Fibroblast of skin of left biceps (primary cell): ENCODE measurements at places on chromosomes 16 and 17.

DNA sequence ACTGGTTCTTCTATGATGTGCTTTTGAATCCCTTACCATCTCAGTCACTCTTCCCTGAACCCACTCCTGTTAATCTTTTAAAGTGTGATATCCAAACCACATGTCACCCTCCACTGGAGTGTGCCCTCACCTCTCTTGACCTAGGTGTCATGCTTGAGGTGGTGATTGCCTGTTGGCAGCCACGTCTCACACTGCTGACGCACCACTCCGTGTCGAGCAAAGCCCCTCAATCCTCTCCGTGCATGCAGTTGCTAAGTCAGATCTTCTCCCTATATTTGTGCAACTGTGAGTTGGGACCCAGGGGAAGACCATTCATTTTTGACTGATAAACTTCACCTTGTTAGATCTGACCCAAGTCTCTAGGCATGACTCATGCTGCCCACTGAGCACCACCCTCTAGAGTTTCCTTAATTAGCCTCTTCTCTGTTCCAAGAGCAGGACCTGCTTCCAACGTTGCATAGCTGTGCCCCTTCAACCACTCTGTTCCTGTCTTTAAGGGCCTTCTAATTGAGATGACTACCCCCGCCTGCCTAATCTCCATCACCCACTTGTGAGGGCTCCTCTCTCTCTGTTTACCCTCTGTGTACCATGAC is 2.7 kb downstream of the MYH13 start:
- no peak for DNase-seq

DNA sequence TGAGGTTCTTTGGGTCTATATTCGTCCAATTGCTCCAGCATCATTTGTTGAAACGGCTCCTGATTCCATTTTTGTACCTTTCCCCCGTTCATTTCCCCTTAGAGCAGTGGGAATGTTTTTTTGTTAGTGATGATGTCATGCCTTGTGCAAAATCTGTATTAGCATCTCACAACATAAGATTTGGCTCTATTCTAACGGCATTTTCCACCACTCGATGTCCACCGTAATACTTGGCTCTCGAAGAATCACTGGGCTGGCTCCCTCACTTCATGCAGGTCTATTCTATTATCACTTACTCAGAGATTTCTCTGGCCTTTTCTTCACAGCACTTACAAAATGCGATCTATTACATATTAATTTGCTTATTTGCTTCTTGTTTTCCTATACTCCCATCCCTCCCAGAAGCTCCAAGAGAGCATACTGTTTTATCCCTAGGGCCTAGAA is 571 bp upstream of the NME1 start:
- DNase-seq: no peak

GRCh38 chr16:19486051-19486450 is 35.8 kb downstream of the GDE1 start:
- no peak for DNase-seq

- DNase-seq: no peak
Measured at GRCh38 chr16:71648921-71649320, 22.9 kb downstream of the MARVELD3 start.

- no peak for DNase-seq
Measured at GRCh38 chr16:57711346-57711745, 16.7 kb downstream of the DRC7 start.

GRCh38 chr17:65314212-65314611 is 177.0 kb downstream of the RGS9 start:
- no peak for DNase-seq

DNA sequence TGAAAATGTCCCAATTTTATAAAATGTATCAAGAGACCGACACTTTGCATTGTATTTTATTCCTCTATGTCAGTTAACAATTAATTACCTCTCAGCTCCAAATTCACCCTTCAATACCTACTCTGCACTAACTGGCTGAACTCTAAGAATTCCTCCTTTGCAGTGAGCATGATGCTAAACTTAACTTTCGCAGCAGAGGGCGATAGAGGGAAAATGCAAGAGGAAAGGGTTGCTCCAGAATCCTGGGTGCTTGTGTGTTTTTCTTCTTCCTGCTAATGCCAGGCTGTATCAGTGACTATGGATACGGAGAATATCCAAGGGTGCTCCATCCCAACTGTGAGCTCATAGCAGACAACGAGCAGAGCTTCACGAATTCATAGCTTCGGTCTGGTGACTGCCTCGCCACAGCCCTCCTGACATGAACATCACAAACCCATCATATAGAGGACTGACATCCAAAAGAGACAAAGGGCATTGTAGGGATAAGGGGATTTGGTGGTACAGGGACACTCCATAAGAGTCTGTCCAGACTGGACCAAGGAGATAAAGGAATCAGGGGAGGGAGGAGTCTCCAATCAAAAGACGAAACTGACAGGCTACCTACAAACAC is 172.9 kb downstream of the STX8 start:
- DNase-seq: no peak

GRCh38 chr16:53805113-53805512 is 101.2 kb downstream of the FTO start:
- no peak for DNase-seq

DNA sequence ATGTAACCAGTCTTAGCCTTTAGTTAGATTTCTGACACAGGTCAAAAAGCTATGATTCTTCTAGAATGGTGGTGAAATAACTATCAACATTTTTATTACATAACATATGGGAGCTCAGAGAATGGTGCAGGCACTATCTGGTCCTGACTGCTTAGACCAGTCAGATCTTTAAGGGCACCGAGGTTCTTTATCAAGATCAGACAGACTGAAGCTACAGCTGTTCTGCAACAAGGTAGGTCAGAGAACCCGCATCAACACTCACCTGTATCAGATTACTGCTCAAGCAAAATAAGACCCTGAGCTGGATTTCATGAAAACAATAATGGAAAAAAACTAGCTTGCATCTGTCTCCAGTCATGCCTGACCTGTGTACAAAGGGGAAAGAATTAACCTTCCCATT is 160.4 kb downstream of the KCNJ2 start:
- no peak for DNase-seq

GRCh38 chr17:12398441-12399051 is 267.1 kb upstream of the MYOCD start:
- no peak for DNase-seq

GRCh38 chr16:68230956-68231355 is 5.0 kb downstream of the ESRP2 start:
- no peak for DNase-seq

- DNase-seq: no peak
Measured at GRCh38 chr16:80623376-80623775, 82.6 kb downstream of the DYNLRB2 start.

DNA sequence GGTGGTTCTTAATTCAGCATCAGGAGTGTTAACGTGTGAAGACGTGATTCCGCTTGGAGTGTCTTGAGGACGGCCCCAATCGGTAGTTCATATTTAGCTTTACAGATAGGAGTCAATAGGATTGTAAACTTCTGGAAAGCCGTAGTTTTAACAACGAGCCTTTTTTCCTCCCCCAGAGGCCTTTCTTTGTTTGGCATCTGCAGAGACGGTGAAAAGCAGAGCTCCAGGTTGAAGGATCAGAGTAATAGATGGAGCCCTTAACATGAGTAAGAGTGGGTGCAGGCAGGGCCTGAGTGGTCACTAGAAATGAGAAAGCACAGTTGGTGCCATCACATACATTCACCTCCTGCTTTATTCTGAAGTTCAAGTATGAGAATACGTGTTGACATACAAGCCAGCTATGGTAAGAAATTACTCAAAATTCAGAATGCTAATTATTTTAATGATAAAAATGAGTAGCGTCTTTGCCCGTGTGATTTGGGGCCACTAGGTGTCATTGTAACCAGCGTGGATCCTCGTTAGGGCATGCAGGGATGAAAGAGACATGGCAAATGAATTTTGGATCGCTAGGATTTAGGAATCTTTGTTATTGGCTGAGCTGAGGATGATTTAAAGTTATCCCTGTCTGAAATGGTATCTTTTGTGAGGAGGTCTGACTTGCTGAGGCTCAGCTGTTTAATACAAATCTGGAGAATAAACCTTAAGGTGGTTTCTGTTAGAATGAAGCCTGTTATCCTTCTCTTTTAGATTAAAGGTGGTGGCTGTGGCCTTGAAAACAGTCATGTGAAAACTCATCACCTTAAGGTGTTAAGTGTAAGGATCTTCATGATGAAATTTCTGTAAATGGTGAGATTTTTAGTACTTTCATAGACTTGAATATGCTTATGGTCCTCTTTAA is 18.6 kb downstream of the PRCD start:
- no peak for DNase-seq

GRCh38 chr16:56961386-56961785 is 364 bp upstream of the CETP start:
- no peak for DNase-seq

DNA sequence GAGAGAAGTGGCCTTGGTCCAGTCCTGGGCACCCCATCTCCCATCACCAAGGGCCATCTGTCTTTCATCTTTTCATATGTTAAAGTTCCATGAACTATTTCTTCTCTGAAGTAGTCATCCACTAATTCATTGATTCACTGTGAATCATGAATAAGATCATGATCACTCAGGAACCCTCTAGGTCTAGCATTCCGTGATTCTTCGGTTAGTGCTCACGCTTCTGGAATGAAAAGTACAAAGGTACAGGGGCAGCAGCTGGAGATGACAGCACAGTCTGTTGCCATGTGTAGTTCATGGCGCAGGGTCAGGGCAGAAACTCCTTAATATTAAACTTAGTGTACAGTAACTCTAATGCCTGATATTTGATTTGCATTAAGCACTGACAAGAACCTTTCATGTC is 127.1 kb downstream of the CDH13 start:
- no peak for DNase-seq

- DNase-seq: no peak
Measured at GRCh38 chr16:25299792-25300590, 42.3 kb upstream of the ZKSCAN2 start.

DNA sequence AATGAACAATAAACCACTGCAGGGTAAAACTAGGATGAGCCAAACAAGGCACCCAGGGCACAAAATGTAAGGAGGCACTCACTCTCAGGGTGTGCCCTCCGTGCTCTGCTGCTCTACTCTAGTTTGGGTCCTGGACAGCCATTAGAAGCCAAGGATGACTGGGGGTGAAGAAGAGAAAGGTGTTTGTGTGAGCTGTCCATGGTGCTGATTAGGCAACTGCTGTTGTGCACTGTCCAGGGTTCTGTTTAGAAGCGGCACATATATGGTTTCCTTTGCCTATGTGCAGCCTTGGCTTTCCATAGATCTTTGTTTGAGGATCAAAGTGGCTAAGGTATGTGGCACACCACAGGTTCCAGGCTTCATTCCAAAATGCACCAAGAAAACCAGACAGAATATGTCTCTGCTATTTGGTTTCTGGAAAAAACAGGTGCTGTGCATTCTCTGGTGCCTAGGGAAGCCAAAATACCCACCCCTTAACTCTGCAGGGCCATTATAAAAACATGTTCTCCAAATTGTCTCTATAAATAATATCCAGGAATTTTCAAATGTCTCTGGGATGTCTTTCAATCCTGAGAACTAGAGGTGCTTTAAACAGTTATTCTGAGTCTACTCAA is 123.5 kb downstream of the CBLN1 start:
- no peak for DNase-seq

GRCh38 chr16:64345142-64345541 is 776.7 kb downstream of the CDH11 start:
- DNase-seq: no peak
